ENCODE measurements at places on chromosomes 6 and 20. TPM values are rescaled to one million over a fixed set of nuclear protein-coding genes. Genes with fewer than 3 reads are reported as not detected.

Gene KIAA1755
- total RNA-seq: not detected

Gene TBC1D20
- 16.2 TPM for total RNA-seq

Gene ETV7
- 0.21 TPM for total RNA-seq

Gene VIP
- total RNA-seq: not detected

Gene SPDEF
- total RNA-seq: 0.15 TPM

Gene PHACTR1
- 17.3 TPM for total RNA-seq

Gene CENPW
- total RNA-seq: 104 TPM

Gene CST2
- total RNA-seq: not detected

Gene RAMACL
- total RNA-seq: 0.97 TPM

DNA sequence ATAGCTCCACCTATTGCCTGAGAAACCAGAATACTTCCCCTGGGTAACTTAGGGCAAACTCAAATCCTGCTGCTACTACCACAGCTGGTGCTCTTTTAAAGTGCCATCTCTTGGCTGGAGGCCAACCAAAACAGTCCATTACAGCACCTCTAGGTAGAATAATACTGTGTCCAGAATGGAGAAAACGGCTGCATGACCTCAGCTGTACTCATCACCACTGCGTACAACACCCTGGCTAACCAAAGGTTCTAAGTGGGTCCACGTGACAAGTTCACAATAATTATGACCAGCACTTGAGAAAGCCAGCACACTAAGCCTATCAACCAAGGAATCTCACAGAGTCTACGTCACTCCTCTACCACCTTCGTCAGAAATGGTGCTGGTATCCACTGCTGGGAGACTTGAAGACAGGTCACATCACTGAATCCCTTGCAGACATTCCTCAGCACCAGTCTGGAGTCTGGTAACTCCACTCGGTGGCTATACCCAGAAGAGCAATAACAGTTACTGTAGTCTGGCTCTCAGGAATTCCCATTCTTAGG is 40.9 kb upstream of the PKIB start:
- H3K27ac ChIP-seq: no peak overlapping the region
- no peak overlapping the region for H3K4me3 ChIP-seq
- no peaks in the 10 kb centered on the region for H3K27me3 ChIP-seq
- no peaks in the 10 kb centered on the region for H3K4me1 ChIP-seq

GRCh38 chr20:46004889-46005473 is 3.7 kb upstream of the MMP9 start:
- DNase-seq: no peak
- H3K27me3 ChIP-seq: no peaks in the 10 kb centered on the region
- no peak overlapping the region for H3K27ac ChIP-seq
- no peaks in the 10 kb centered on the region for H3K36me3 ChIP-seq

- no peak for DNase-seq
- peaks cover 67% of the 10 kb centered on the region for H3K36me3 ChIP-seq
- no peaks in the 10 kb centered on the region for H3K27me3 ChIP-seq
- no peaks in the 10 kb centered on the region for H3K4me1 ChIP-seq
Measured at GRCh38 chr20:18532626-18533025, 24.9 kb downstream of the SEC23B start.

- no peak for DNase-seq
- no peak overlapping the region for H3K4me3 ChIP-seq
- H3K27me3 ChIP-seq: no peaks in the 10 kb centered on the region
- peaks cover 30% of the 10 kb centered on the region for H3K4me1 ChIP-seq
- no peaks in the 10 kb centered on the region for H3K36me3 ChIP-seq
Measured at GRCh38 chr20:1819311-1820137, 75.7 kb upstream of the SIRPA start.

- H3K36me3 ChIP-seq: peaks cover 25% of the 10 kb centered on the region
- 0 out of 2 replicates have a peak, but pooled peaks cover 2% of the 10 kb centered on the region for H3K4me1 ChIP-seq
- no peak overlapping the region for H3K4me3 ChIP-seq
- H3K27ac ChIP-seq: no peak overlapping the region
- DNase-seq: no peak
Measured at GRCh38 chr20:35008411-35009342, 53.0 kb downstream of the MYH7B start.

DNA sequence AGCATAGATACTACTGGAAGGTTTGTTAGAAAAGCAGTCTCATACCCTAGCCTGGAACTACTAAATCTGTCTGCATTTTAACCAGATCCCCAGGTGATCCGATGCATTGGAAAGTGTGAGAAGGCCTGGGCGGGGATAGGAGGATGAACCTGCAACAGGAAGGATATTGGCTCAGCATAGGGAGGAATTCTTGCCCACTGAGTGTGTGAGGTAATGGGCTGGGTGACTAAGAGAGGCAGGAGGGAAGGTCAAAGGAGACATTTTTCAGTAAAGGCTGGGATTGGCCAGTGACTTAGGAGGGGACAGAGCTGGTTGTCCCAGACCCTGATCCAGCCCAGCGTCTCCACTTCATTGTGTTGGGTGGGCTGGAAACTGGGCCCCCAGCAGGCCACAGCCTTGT is 191.0 kb upstream of the LRFN2 start:
- H3K27me3 ChIP-seq: no peaks in the 10 kb centered on the region
- no peak overlapping the region for H3K27ac ChIP-seq
- H3K4me1 ChIP-seq: no peaks in the 10 kb centered on the region
- no peak for DNase-seq

- H3K27ac ChIP-seq: no peak overlapping the region
- H3K4me1 ChIP-seq: no peaks in the 10 kb centered on the region
- no peak for DNase-seq
- no peaks in the 10 kb centered on the region for H3K36me3 ChIP-seq
Measured at GRCh38 chr20:42430598-42430997, 759.1 kb downstream of the PTPRT start.

GRCh38 chr6:25756382-25757363 is 2.1 kb downstream of the SLC17A4 start:
- no peak overlapping the region for H3K27ac ChIP-seq
- H3K4me3 ChIP-seq: no peak overlapping the region
- no peaks in the 10 kb centered on the region for H3K27me3 ChIP-seq
- H3K36me3 ChIP-seq: no peaks in the 10 kb centered on the region

GRCh38 chr6:74720923-74721322 is 484.9 kb downstream of the COL12A1 start:
- H3K36me3 ChIP-seq: no peaks in the 10 kb centered on the region
- H3K4me3 ChIP-seq: no peak overlapping the region
- H3K27ac ChIP-seq: no peak overlapping the region
- DNase-seq: no peak

DNA sequence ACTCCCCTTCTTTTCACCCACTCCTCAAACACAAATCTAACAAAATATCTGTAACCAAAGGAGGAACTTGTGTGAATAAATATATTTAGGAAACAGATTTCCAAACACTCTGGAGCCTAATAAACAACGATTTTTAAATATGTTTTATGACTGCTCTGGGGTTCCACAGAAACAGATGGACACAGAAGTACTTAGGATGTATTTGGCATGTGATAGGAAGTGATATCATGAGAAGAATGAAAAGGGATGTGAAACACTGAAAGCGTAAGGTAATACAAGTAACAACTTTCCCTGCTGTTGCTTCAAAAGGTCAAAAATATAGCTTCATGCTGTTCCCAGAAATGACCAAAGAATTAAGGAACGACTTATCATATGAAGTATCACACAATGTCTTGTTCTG is 26.1 kb upstream of the ENPP1 start:
- DNase-seq: no peak
- H3K27me3 ChIP-seq: no peaks in the 10 kb centered on the region
- H3K4me3 ChIP-seq: no peak overlapping the region
- H3K36me3 ChIP-seq: no peaks in the 10 kb centered on the region
- H3K27ac ChIP-seq: no peak overlapping the region
- no peaks in the 10 kb centered on the region for H3K4me1 ChIP-seq

DNA sequence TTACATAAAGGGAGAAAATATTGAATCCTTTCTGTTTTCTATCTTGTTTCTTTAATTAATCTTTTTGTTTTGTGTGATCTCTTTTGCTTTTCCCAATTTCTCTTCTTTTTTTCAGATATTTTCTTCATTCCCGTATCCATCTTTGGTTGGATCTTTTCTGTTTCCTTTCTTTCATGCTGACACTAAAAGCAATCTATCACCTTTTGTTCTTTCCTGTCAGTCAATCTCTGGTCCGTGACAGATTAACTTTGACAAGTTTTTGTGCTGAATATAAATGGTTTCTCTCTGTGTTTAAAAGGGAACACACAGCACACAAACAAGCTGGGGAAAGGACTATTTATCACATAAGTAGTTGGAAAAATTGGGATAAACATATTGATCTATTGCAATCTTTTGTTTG is 162.8 kb downstream of the GRM1 start:
- no peak for DNase-seq
- H3K4me1 ChIP-seq: no peaks in the 10 kb centered on the region
- no peaks in the 10 kb centered on the region for H3K36me3 ChIP-seq
- no peaks in the 10 kb centered on the region for H3K27me3 ChIP-seq

GRCh38 chr20:63128367-63128766 is 87.6 kb downstream of the YTHDF1 start:
- no peaks in the 10 kb centered on the region for H3K36me3 ChIP-seq
- H3K27ac ChIP-seq: no peak overlapping the region
- no peaks in the 10 kb centered on the region for H3K27me3 ChIP-seq
- DNase-seq: no peak

GRCh38 chr6:46906776-46907175 is 15.0 kb downstream of the ADGRF5 start:
- DNase-seq: no peak
- H3K36me3 ChIP-seq: no peaks in the 10 kb centered on the region
- H3K27ac ChIP-seq: no peak overlapping the region
- H3K4me1 ChIP-seq: peaks cover 3% of the 10 kb centered on the region

DNA sequence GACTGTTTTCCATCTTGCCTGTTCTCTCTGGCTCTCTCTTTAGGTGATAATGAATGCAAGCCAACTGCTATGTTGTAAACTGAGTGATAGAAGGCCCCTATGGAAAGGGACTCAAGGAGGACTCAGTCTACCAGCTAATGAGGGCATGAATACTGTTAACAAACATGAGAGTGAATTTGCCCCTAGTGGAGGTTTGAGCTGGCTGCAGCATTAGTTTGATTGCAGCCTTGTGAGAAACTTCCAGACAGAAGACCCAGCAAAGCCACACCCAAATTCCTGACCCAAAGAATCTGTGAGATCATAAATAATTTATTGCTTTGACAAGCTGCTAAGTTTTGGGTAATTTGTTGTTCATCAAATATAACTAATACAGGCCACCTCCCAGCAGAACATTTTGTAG is 50.0 kb upstream of the PLCB1 start:
- no peak overlapping the region for H3K4me3 ChIP-seq
- H3K36me3 ChIP-seq: no peaks in the 10 kb centered on the region
- no peaks in the 10 kb centered on the region for H3K4me1 ChIP-seq
- no peak overlapping the region for H3K27ac ChIP-seq
- no peaks in the 10 kb centered on the region for H3K27me3 ChIP-seq

- no peak overlapping the region for H3K4me3 ChIP-seq
- no peak for DNase-seq
- H3K27me3 ChIP-seq: no peaks in the 10 kb centered on the region
- H3K27ac ChIP-seq: no peak overlapping the region
- H3K4me1 ChIP-seq: no peaks in the 10 kb centered on the region
Measured at GRCh38 chr6:8513174-8513573, 77.8 kb upstream of the SLC35B3 start.

DNA sequence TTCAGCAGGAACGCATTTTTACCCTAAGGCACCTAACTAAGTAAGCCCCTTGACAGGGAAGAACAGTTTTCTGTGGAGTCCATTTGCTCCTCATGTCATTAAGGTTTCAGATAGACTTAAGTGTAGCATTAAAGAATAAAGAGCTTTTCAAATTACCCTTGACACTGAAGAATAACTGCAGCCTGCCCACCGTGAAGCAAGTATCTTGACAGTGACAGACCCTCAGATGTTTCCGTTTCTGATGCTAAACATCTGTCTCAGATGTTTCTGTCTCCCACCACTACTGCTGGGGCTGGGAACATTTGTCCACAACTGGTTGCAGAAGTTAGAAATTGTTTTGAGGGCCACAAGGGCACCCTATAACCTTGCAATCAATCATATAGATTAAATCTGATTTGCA is 50.0 kb downstream of the SNAP25 start:
- DNase-seq: no peak
- H3K27ac ChIP-seq: no peak overlapping the region
- no peaks in the 10 kb centered on the region for H3K27me3 ChIP-seq

- peaks cover 62% of the 10 kb centered on the region for H3K27me3 ChIP-seq
- no peaks in the 10 kb centered on the region for H3K4me1 ChIP-seq
- no peak for DNase-seq
- no peaks in the 10 kb centered on the region for H3K36me3 ChIP-seq
Measured at GRCh38 chr6:105982761-105983540, 103.2 kb upstream of the PRDM1 start.

DNA sequence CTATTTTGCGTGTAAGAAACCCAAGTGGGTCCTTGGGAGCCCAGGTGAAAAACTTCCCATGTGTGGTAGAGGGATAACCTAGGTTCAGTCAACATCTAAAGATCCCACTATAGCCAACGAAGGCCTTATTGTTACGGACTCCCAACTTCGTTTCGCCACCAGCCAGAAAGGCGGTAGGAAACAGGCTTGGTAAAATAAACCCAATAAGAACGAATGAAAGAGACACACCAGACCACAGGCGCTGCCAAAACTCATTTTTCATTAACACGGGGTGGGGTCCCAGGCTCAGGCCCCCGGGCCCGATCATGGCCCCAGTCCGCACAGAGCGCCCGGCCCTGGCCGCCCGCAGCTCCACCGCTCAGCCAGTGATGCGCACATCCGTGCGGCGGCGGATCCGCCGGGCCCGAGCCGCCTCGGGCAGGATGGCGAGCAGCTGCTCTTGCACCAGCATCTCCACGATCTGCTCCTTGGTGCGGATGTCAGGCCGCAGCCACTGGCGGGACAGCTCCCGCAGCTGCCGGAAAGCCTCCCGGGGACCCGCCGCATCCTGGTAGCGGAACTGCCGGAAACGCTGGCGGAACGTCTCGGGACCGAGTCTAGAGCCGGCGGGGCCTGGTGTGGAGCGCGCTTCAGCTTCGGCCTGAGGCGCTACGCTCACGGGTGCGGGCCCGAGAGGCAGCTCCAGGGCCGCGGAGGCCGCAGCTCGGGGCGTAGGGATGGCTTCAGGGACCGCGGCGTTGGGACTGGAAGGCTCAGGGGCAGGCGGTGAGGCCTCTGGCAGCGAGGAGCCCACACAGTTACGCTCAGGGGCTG is 709 bp downstream of the SCAND1 start:
- H3K27me3 ChIP-seq: no peaks in the 10 kb centered on the region
- no peaks in the 10 kb centered on the region for H3K36me3 ChIP-seq
- DNase-seq: no peak
- no peaks in the 10 kb centered on the region for H3K4me1 ChIP-seq
- H3K4me3 ChIP-seq: peak overlapping the region; percentile 93
- peak overlapping the region; percentile 97 for H3K27ac ChIP-seq

- no peaks in the 10 kb centered on the region for H3K27me3 ChIP-seq
- no peak overlapping the region for H3K27ac ChIP-seq
- H3K36me3 ChIP-seq: no peaks in the 10 kb centered on the region
- no peak overlapping the region for H3K4me3 ChIP-seq
Measured at GRCh38 chr20:4102381-4102780, 87.0 kb upstream of the RNF24 start.

All from H1 (cell line).